ENCODE measurements at places on chromosomes 2 and 18.

DNA sequence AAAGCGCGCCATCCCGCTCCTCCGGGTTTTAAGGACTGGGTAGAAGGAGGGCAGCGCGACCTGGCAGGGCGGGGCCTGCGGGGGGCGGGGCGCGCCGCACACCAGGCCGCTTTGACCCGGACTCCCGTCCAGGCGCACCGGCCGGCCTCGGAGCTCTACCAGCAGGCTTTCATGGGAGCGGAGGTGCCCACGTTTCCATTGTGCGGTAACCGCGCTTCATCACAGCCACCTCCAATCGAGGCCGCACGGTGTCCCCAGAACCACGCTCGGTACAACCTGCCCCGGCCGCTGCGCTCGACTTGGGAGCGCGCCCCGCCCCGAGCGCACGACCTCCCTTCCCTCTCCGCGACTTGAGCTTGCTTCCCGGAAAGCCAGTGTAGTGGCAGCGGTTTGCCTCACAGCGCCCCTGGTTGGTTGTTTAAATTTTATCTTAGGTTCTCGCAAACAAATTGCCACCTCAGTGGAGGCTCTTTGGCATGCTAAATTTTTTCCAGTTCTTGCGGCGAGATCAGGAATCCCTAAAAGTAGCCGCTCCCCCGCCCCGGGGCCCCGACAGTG lies 280 bp upstream of the CYP1B1 start:
- DNase-seq = peak; percentile 71
- H3K4me3 ChIP-seq = peak overlapping the region; percentile 66
- H3K4me1 ChIP-seq = no peaks in the 10 kb centered on the region
- H3K27me3 ChIP-seq = peaks cover 49% of the 10 kb centered on the region

GRCh38 chr2:182716650-182716979 lies 558 bp downstream of the DNAJC10 start:
- DNase-seq = peak; percentile 50
- H3K27me3 ChIP-seq = no peaks in the 10 kb centered on the region

DNA sequence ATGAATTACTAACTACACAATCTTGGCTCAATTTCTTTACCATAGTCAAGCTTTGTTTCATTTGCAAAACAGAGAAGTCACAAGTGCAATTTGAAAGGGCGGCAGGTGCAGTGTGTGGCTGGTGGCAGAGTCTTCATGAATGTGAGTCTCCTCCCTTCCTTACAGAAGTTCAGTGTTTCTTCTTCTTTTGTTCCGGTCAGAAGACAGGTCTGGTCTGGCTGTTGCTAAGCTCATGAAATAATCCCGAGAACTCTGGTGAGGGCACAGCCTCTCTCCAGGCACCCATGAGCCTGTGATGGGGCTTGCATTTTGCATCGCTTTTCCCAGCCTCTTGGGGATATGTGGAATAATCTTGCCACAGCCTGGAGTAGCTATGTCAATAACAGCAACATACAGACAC lies 824.8 kb upstream of the SALL3 start:
- DNase-seq = no peak
- H3K4me1 ChIP-seq = no peaks in the 10 kb centered on the region
- H3K27me3 ChIP-seq = no peaks in the 10 kb centered on the region
- H3K27ac ChIP-seq = no peak overlapping the region
- no peak overlapping the region for H3K4me3 ChIP-seq
- no peaks in the 10 kb centered on the region for H3K36me3 ChIP-seq

DNA sequence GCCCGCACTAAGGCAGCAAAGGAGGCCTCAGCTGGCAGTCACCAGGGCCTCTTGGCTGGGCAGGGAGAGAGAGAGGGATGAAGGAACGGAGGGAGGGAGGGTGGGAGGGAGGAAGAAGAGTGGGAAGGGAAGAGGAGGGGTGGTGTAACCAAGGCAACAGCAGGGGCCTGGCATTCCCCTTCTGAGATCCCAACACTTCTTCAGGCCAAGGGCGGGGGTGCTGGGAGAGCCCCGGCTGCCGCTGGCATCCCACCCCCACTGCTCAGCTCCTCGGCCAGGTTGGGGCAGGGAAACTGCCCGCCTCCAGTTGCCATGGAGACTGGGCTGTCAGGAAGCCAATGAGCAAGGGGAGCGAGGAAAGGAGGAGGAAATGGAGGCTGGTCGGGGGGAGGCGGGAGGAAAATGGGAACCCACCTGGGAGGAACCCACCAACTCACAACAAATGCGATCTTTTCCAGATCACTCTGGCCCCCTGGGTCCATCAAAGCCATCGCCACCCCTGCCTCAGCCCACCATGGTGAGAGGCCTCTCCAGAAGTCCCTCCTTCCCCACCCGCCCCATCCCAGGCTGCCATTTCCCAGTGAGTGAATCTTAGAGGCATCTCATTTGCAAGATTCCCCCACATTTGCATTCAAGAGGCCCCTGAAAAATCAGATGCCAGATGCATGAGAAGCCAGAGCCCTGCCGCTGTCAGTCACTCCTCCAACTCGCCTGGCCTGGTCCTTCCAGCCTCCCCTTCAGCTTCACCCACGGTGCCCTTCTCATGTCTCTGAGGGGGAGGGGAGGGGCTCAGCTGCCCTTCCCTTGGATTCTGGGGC lies 12.4 kb downstream of the SH2D6 start:
- H3K4me1 ChIP-seq = peaks cover 7% of the 10 kb centered on the region
- H3K27me3 ChIP-seq = no peaks in the 10 kb centered on the region
- DNase-seq = peak; percentile 73
- no peak overlapping the region for H3K27ac ChIP-seq
- no peak overlapping the region for H3K4me3 ChIP-seq

DNA sequence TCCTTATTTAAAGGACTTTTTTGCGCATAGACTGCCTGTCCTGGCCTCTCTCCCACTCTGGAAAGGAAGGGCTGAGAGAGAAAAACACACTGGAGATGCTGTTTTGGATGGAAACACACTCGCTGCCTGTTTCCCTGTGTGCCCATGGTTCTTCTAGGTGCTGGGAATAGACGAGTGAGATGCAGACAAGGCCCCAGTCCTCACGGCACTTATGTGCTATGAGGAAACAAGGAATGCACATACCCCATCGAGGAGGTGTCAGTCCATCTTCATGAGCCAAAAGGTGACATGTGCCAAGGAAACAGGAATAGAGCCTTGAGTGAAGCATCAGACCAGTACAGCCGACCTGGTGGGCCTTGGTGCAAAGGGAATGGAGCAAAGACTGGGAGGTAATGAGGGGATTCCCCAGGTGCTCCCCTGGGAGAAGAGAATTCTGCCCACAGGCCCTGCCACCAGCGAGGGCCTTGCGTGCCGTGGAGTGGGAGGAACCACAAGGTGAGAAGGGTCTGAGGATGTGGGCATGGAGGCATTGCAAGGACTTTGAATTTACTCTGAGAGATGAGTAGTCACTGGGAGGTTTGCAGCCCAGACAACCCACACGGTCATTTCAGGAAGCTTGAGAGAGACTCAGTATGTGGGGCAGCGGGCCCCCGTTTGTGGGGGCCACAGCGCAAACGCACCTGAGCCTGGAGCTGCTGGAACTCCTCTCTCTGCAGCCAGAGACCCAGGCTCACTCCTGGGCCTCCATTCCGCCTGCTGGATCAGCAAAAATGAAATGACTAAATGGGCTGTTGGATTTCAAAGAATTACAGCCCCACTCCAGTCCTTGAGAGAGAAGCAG lies 197.5 kb upstream of the COPS8 start:
- DNase-seq = no peak
- H3K36me3 ChIP-seq = no peaks in the 10 kb centered on the region
- H3K4me1 ChIP-seq = peaks cover 12% of the 10 kb centered on the region
- peak overlapping the region; percentile 58 for H3K27ac ChIP-seq
- no peak overlapping the region for H3K4me3 ChIP-seq

GRCh38 chr2:166413255-166413654 lies 37.5 kb upstream of the SCN9A start:
- H3K4me3 ChIP-seq = no peak overlapping the region
- no peak for DNase-seq
- no peak overlapping the region for H3K27ac ChIP-seq
- no peaks in the 10 kb centered on the region for H3K4me1 ChIP-seq
- peaks cover 15% of the 10 kb centered on the region for H3K36me3 ChIP-seq

GRCh38 chr2:221289389-221289788 lies 282.7 kb downstream of the EPHA4 start:
- DNase-seq = no peak
- no peak overlapping the region for H3K4me3 ChIP-seq
- no peak overlapping the region for H3K27ac ChIP-seq
- no peaks in the 10 kb centered on the region for H3K27me3 ChIP-seq
- no peaks in the 10 kb centered on the region for H3K36me3 ChIP-seq

DNA sequence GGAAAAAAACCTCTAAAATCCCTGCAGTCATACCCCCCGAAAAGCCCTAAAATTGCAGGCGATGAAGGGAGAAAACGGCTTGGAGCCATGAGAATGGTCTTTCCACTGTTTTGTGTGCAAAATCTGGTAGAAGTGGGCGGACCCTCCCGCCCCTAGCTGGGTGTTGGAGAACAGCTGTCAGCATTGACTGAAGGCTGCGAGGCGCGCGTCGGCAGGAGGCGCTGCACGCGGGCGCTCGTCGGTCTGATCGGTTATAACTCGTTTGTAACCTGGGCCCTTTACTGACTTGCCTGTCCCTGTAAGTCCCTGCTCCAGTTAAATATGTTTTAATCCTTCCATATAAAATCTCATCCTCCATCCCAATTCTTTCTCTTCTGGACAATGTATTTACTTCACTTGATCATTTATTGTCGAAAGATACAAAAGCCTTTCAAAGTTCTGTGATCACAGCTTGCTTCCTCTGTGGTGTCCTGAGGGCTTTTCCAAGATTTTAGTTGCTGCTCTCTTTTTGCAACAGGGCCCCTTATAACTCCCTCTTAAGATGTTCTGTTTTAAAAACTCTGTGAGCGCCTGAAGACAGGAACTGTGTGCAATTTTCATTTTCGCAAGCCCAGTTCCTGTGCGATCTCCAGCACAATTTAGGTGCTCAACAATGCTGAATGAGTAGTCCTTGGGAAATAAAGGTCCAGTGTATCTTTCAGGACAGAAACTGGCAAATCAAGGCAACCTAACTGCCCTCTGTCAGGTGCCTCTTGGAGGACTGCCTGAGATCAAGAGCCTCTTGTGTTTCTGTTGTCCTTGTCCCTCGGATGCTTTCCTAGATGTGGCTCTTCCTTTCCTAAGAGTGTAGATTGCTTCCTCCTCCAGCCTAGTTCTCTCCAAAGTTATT lies 918 bp upstream of the HNRNPLL start:
- no peaks in the 10 kb centered on the region for H3K27me3 ChIP-seq
- H3K4me3 ChIP-seq = peak overlapping the region; percentile 50
- peak overlapping the region; percentile 87 for H3K27ac ChIP-seq

GRCh38 chr2:182728014-182728413 lies 12.0 kb downstream of the DNAJC10 start:
- no peak overlapping the region for H3K27ac ChIP-seq
- H3K4me3 ChIP-seq = no peak overlapping the region
- no peaks in the 10 kb centered on the region for H3K4me1 ChIP-seq
- H3K27me3 ChIP-seq = no peaks in the 10 kb centered on the region

- DNase-seq = no peak
- H3K4me1 ChIP-seq = no peaks in the 10 kb centered on the region
- H3K27me3 ChIP-seq = no peaks in the 10 kb centered on the region
Measured at GRCh38 chr18:62279561-62279960, 45.5 kb upstream of the TNFRSF11A start.

DNA sequence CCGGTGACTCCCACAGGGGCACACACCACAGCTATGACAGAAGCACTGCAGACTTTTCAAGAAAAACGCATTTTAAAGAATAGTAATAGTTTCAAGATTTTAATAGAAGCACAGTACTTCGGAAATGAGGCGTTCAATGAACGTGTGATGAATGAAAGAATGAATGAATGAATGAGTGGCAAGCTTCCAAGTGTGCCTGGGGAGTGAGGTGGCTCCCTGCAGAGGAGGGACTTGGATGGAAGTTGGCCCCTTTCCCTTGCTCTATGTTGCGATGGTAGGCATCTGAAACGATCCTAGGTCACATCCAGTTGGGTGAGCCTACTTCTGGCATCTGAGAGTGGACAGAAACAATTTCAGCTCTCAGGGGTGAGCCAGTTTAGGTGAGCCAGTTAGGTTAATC lies 65.6 kb downstream of the NCKAP5 start:
- H3K4me3 ChIP-seq = no peak overlapping the region
- no peak overlapping the region for H3K27ac ChIP-seq
- no peak for DNase-seq
- H3K27me3 ChIP-seq = no peaks in the 10 kb centered on the region
- H3K36me3 ChIP-seq = no peaks in the 10 kb centered on the region

DNA sequence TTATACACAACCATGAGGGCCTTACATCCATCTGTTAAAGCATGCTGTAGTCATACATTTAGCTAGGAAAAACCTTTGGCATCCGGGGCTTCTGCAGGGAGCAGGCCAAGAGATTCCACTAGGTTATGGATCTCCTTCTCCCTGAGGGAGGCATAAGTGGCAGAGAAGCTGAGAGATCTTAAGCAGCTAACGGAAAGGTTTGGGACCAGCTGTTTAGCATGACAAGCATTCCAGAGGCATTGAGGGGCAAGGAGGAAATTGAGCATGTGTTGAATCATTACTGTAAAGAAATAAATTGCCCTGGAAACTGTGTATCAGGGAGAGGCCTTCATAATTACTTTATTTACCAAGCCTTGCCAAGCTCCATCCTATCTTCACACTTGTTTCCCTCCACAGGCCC lies 643.1 kb downstream of the CNTNAP5 start:
- no peak overlapping the region for H3K27ac ChIP-seq
- H3K36me3 ChIP-seq = no peaks in the 10 kb centered on the region
- no peak for DNase-seq
- no peaks in the 10 kb centered on the region for H3K27me3 ChIP-seq
- no peaks in the 10 kb centered on the region for H3K4me1 ChIP-seq
- H3K4me3 ChIP-seq = no peak overlapping the region

GRCh38 chr2:58635801-58636375 lies 394.8 kb upstream of the FANCL start:
- DNase-seq = no peak
- no peaks in the 10 kb centered on the region for H3K27me3 ChIP-seq
- no peaks in the 10 kb centered on the region for H3K36me3 ChIP-seq

DNA sequence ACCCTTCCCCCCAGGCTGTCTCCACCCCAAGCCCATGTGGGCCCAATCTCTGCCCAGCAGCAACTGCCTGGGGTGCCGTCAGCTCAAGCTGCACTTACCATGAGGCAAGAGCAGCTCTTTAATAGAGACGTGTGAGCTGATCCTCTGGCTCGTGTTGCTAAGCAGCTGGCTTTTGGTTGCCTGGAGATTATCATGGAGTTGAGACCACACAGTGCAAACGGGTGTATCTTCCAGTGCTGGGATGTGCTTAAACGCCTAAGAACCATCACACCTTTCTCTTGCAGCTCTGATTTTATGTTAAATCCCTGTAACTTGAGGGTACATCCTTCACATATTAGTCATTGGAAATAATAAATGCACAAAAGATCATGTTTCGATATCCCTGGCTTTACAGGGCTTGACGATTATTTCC lies 271.1 kb downstream of the PRKCE start:
- no peaks in the 10 kb centered on the region for H3K36me3 ChIP-seq
- H3K27me3 ChIP-seq = no peaks in the 10 kb centered on the region
- no peak overlapping the region for H3K4me3 ChIP-seq
- H3K4me1 ChIP-seq = peaks cover 29% of the 10 kb centered on the region
- DNase-seq = peak; percentile 90

GRCh38 chr18:26813043-26813442 lies 52.5 kb downstream of the AQP4 start:
- no peak overlapping the region for H3K4me3 ChIP-seq
- H3K36me3 ChIP-seq = no peaks in the 10 kb centered on the region
- H3K4me1 ChIP-seq = no peaks in the 10 kb centered on the region
- no peaks in the 10 kb centered on the region for H3K27me3 ChIP-seq
- DNase-seq = no peak
- no peak overlapping the region for H3K27ac ChIP-seq
